CD4-positive, alpha-beta T cell treated with Interleukin-15 for 4 hours (primary cell): ENCODE measurements at places on chromosomes 4 and X.
A peak's percentile ranks its signal among the peaks of the same experiment; 100 is the strongest.

GRCh38 chr4:17327591-17327990 lies 184.3 kb downstream of the QDPR start:
- no peak for DNase-seq

DNA sequence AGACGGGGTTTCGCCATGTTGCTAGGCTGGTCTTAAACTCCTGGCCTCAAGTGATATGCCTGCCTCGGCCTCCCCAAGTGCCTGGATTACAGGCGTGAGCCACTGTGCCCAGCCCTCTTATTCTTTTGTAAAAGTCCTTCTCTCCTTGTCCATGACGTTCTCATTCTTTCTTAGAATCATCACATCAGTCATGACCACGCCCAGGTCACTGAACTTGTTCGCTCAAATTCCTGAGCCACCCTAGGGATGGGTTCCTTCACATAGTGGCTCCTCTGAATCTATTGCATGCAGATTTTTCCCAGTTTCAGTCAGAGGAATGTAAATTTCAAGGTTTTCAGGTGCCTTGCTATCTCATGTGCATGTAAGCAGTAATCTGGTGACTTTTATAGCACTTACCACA lies 15.7 kb downstream of the JADE1 start:
- DNase-seq, result no peak

- DNase-seq, result peak; percentile 85
These were observed 76.3 kb upstream of the TRIM2 start for GRCh38 chr4:153127760-153128494.

DNA sequence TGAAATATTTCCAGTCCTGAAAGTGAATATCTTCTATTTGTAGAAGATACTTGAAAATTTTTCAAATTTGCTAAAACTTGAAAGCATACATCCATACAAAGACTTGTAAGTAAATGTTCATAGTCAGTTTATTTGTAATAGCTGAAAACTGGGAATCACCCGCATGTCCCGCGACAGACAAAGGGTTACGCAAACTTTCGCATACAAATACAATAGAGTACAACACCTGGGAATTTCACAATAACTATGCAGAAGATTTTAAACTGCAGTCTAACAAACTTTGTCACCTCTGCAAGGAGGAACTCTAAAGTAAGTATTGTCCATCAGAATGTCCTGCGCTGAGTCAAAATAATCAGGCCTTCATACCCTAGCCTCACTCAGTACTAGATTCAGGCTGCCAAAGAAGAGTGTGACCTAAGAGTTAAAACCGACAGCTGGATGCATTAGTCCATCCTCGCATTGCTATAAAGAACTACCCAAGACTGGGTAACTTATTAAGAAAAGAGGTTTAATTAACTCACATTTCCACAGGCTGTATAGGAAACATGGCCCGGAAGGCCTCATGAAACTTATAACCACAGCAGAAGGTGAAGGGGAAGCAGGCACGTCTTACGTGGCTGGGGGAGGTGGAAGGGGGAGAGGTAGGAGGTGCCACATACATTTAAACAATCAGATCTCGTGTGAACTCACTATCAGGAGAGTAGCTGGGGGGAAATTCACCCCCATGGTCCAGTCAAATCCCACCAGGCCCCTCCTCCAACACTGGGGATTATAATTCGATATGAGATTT lies 60.4 kb downstream of the MMRN1 start:
- no peak for DNase-seq

DNA sequence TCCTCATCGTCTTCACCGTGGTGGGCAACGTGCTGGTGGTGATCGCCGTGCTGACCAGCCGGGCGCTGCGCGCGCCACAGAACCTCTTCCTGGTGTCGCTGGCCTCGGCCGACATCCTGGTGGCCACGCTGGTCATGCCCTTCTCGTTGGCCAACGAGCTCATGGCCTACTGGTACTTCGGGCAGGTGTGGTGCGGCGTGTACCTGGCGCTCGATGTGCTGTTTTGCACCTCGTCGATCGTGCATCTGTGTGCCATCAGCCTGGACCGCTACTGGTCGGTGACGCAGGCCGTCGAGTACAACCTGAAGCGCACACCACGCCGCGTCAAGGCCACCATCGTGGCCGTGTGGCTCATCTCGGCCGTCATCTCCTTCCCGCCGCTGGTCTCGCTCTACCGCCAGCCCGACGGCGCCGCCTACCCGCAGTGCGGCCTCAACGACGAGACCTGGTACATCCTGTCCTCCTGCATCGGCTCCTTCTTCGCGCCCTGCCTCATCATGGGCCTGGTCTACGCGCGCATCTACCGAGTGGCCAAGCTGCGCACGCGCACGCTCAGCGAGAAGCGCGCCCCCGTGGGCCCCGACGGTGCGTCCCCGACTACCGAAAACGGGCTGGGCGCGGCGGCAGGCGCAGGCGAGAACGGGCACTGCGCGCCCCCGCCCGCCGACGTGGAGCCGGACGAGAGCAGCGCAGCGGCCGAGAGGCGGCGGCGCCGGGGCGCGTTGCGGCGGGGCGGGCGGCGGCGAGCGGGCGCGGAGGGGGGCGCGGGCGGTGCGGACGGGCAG lies 792 bp downstream of the ADRA2C start:
- DNase-seq, result no peak

GRCh38 chr4:123649250-123649644 lies 252.7 kb downstream of the SPRY1 start:
- no peak for DNase-seq

- DNase-seq, result no peak
These were observed 61.7 kb upstream of the HDAC8 start for GRCh38 chrX:72634331-72634730.

DNA sequence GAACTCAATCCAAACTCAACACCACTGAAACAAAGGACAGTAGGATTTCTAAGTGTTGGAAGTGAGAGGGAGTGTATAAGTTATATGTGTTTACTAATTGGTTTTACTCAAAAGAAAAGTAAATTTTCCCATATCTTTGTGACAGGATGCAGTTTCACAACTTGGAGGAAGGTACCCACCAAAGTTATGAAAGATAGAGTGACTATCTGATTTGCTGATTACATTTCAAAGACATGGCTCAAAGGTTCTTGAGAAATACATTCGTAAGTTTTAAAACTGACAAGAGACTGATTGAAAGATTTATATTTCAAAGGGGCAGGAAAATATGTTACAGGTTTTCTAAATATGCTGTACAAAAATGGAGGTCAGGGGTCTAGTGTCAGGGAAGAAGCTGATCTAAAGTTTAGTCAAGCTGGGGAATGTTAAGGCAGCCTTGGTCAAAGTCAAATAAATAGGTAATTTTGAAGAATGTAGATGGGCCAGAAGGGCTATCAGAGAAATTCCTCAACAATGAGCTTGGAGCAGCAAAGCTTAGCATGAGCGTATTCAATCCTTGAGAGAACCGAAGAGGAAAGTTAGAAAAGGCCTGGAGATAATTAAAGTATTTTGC lies 9.7 kb upstream of the COMMD8 start:
- DNase-seq, result no peak

GRCh38 chrX:100479329-100479728 lies 69.3 kb upstream of the PCDH19 start:
- DNase-seq, result no peak

DNA sequence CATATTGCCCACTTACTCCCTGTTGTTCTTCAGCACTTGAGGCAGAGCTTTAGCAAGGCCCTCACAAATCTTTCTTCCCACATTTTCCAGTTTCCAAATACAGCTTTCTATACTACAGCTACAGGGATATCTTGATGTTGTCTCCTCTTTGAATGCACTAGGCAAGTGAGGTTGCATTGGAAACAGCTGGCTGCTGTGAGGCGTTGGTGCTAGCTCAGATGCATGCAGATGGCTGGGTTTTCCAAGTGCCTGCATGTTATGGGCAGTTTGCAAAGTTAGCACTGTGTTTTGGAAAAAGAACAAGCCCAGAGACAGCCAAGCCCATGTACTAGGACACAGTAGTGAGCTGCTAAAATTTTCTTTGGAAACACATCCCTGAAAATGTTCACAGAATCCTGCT lies 315.1 kb upstream of the RASGEF1B start:
- DNase-seq, result no peak

- DNase-seq, result no peak
These were observed 126.3 kb upstream of the CBR4 start for GRCh38 chr4:169136330-169136729.

DNA sequence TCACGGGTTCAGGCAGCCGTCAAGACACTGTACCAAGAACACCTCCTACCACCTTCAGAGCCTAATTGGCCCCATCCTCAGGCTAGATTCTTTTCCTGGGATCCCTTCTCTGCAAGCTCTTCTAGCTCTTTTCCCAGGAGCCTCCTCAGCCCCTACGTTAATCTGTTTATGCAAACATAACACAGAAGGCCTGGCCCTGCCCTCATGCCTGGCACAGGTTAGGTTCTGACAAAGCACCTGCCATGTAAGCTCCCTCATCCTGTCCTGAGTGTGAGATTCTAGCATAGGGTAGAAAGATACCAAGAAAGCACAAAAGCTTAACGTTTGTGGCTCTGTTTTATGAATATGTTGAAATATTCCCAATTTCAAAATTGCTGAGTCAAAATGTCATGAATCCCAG lies 93.6 kb downstream of the IRF2 start:
- DNase-seq, result no peak

GRCh38 chrX:20452487-20452886 lies 185.8 kb upstream of the RPS6KA3 start:
- peak; percentile 31 for DNase-seq

- no peak for DNase-seq
These were observed 26.6 kb upstream of the ZNF185 start for GRCh38 chrX:152871260-152871659.

DNA sequence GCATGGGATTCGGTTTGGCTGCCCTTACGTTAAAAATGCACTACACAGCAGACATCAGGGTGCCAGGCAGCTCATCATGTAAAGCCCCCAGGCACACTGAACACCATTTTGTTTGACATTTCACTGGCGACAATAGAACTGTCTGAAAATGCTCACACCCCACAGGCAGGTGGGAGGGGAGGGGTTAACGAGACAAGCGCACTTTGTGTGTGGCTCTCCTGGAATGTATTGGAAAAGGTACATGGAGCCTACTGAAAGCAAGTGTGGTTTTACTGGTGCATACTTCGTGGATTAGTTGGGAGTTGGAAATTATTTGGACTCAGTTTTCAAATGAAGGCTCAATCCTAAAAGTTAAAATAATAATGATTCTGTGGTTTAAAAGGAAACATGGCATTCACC lies 31.6 kb upstream of the PPARGC1A start:
- DNase-seq, result no peak

DNA sequence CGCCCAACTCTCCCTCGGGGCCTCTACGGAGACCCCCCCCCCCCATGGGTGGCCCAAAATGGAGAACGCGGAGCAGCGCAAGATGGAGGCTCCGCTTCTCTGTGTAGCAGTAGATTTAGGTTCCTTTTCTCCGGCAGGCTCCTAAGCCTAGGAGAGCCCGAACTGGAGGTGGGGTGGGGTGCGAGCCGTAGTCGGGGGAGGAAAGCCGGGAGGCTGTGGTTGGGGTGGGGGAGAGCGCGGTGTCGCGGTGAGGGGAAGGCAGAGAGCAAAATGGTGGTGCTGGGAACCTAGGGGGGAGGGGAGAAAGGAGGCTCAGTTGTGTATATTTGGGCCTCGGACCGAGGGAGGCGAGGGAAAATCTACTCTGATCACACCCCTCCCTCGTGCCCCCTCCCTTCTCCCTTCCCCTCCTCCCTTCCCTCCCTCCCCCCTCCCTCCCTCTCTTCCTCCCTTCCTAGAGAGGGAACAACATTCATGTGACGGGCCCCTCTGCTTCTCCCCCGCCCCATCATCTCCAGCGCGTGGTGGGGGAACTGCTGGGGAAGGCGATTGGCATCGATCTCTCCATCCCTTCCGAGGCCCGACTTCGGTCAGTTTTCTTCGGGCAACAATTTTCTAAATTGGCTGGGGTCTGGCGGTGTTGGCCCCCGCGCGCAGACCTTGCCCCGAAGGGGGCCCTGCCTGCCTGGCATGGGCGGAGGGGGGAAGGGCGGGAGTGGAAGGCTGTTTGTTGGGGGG lies at the start of gene STAG2:
Gene STAG2 (plus strand): TSS at position 439 of the 738 bp plus-strand sequence. CDS start 60,922 bp downstream, outside the sequence.
- DNase-seq, result peak; percentile 43

DNA sequence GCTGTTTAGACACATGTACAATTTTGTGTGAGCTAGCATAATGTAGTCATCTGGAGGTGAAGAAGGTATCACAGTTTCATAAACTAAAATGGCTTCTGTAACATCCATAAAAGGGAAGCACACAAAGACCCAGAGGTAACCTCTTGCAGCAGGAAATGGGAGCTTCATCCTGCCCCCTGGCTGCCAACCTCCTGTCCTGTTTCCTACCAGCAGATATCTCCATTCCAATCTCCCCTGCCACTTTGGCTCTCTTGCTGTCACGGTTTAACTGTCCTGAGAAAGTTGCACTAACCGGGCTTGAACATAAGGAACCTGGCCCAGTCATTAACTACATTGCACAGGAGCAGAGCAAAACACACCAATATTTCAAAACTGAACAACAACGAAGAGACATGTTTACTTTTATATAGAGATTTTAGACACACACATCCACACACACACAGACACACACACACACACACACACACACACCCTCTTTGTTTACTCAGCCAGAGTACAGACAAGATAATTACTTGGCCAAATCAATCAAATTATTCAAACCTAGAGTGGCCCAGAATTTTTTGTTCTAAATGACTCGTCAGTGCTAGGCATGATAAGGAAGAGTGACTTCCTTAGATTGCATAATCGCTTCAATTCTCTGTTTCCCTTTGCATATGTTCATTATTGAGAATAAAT lies 24.2 kb downstream of the MID2 start:
- no peak for DNase-seq

- no peak for DNase-seq
These were observed 26.0 kb downstream of the ATP8A1 start for GRCh38 chr4:42630908-42631307.

DNA sequence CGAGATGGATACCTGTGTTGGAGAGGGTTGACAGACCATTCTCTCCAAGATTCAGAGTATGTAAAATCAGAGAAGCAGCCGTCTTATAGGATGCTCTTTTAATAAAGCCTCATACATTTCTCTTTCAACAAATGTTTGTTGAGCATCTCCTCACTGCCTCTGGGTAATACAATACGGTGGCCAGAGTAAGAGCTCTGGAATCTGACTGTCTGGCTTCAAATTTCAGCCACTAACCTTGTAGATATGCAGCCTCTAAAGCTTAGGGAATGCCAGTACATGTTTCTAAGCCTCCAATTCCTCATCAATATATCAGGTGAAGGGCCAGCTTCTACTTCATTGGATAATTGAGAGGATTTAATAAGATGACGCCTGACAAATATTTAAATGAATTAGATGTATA lies 61.3 kb downstream of the CLNK start:
- DNase-seq, result no peak

GRCh38 chr4:159238631-159239030 lies 135.8 kb downstream of the RAPGEF2 start:
- DNase-seq, result no peak
